ENCODE measurements at places on chromosomes 16 and 17.
A peak's percentile ranks its signal among the peaks of the same experiment; 100 is the strongest.

DNA sequence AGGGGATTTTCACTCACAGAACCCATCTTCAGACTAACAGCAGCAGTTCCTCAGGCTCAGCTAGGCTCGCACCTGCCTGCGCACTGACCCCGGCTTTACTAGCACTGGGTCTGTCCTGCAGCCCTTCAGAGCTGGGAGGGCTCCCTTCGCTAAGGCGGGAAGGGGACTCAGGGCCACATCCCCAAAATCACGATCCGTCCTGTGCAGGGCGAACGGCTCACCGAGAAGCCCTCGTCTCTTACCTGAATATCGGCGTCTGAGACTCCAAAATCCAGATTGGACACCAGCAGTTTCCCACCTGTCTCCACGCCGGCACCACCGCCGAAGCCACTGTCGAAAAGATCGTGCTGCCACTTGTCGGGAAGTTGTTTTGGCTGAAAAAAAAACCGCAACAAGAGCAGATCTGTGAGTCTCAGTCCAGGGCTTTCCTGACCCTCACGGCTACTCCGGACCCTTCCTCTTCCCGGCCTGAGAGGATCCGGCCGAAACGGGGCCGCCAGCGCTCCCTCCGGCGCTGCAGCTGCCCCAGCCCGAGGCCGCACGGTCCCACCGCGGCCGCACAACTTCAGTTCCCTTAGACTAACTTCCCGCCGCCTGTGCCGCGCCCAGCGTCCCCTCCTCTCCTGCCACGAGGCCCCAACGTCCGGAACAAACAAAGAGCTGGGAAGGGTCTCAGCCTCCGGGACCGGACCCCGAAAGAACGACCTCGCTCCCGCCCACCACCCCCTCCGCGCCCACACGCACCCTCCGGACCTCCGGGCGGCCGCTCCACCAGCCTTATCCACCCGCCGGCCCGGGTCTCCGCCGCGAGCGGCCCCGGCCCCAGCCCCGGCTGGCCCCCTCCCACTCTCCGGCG is 711 bp downstream of the ALYREF start:
- DNase-seq, result no peak

- DNase-seq, result no peak
Measured at GRCh38 chr16:55569025-55569424, 2.5 kb downstream of the CAPNS2 start.

DNA sequence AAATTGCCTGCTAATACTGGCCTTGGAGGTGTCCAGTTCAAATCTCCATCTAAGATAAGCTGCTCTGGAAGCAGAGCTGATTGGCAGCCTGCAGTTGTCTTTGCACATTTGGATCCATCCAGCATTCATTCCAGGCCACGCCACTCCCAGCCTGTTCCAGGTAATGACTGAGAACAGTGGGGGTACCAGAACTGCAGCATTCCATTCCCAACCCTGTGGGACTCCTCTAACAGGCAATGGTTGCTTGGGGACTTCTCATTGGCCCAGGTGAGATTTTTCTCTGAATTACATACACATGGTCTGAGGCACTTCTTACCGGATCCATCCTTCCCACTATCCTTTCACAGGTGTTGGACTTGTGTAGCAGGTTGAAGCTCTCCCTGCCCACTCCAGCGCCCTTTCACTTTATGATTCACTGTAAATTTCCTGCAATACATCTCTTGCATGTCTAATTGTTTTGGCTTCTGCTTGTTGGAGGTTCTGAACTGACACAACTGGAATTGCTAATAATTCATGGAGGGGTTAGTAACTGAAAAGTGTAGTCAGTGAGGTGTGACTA is 206.1 kb upstream of the ZFHX3 start:
- DNase-seq, result no peak

GRCh38 chr17:76943202-76943601 is 75.0 kb downstream of the MGAT5B start:
- DNase-seq, result no peak

DNA sequence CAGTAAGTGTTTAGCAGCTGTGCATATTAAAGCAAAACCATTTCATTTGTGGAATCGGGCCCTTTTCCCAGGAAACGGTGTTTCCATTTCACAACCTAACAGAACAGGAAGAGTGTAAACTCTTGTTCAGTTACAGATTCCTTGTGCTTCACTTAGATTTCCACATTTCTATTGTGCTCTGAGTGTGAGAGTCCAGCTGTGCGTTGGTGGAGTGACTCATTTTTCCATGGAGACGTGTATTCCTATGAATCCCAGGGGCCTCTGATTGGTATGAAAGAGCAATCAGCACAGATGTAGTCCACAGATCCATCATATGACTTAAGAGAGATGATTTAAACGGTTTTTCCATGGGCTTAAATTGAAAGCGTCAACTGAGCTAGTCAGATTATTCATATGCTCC is 13.3 kb upstream of the CAVIN1 start:
- no peak for DNase-seq

- no peak for DNase-seq
Measured at GRCh38 chr17:83101805-83102480, 22.5 kb downstream of the METRNL start.

- no peak for DNase-seq
Measured at GRCh38 chr17:63442549-63443035, 3.5 kb downstream of the CYB561 start.

GRCh38 chr16:4511441-4512082 is 27.0 kb downstream of the CDIP1 start:
- DNase-seq, result peak; percentile 25

- peak; percentile 15 for DNase-seq
Measured at GRCh38 chr16:84117494-84117843, 727 bp upstream of the MBTPS1 start.

DNA sequence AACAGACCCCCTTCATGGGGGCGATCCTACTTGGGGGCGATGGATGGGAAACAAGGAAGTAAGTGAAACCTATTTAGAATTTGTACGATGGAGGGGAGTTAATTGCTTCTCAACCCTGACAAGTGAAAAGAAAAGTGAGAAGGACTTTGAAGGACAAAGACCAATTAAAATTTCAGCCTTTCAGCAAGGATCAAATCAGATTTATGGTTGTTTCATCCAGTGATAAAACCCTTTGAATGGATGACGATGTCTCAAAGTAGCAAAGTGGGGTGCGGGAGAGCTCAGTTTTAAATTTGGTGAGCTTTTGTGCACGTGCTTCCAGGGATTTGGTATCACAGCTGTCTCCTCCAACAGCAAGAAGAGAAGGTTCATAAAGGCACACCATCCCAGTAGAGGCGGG is 51.7 kb downstream of the CMIP start:
- no peak for DNase-seq

DNA sequence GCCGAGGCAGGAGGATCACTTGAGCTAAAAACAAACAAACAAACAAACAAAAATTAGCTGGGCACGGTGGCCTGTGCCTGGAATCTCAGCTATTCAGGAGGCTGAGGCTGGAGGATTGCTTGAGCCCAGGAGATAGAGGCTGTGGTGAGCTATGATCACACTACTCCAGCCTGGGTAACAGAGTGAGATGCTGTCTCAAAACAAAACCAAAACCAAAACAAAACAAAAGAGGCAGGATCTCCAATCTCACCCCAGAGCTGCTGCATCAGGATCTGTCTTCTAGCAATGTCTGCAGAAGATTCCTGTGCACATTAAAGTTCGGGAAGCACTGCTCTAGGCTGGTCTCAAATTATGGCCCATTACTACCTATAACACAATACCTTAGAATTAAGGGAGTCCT is 43.1 kb downstream of the MAP2K6 start:
- no peak for DNase-seq

DNA sequence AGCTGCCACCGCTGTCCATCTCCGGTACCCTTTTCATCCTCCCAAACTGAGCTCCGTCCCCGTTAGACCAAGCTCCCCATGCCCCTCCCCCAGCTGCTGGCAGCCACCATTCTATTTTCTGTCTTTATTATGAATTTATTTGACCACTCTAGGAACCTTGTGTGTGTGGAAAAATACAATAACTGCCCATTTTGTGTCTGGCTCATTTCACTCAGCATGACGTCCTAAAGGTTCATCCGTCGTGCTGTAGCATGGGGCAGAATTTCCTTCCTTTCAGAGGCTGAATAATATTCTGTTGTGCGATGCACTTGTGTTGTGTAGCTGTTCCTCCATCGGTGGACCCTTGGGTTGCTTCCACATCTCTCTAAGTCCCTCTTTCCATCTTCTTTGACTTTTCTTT is 263.1 kb downstream of the SEC14L1 start:
- no peak for DNase-seq

DNA sequence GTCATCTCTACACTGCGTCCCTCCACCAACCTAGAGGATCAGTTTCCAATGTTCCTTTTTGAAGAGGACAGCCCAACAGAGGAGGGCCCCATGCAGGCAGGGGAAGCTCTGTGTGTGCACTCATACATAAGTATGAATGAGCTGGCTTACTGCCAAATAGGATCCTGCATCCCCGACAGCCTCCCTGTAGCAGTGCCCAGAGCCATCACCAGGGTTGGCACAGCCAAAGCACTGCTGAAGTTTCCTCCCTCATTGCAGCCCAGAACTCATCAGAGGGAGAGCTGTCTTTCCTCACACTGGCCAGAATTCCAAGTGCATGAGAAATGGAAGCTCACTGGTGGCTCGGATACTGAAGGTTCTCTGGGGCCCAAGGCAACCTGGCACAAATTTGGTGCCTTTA is 114.4 kb downstream of the ASIC2 start:
- no peak for DNase-seq

- DNase-seq, result no peak
Measured at GRCh38 chr16:52758473-52758855, 211.5 kb upstream of the TOX3 start.

DNA sequence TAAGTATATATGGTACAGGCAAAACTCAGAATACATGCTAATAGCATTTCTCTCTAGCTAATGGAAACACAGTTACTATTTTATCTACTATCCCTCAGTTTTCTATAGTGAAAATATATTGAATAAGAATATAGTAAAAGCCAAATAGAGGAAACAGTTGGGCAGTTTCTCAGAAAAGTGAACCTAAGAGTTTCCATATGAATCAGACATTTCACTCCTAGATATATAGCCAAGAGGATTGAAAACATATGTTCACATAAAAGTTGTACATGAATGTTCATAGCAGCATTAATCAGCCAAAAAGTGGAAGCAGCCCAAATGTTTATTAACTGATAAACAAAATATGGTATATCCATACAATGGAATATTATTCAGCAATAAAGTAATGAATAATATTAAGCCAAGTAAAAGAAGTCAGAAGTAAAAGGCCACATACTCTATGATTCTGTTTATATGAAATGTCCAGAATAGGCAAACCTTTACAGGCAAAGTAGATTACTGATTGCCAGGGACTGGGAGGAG is 134.6 kb downstream of the CYB561 start:
- DNase-seq, result no peak

DNA sequence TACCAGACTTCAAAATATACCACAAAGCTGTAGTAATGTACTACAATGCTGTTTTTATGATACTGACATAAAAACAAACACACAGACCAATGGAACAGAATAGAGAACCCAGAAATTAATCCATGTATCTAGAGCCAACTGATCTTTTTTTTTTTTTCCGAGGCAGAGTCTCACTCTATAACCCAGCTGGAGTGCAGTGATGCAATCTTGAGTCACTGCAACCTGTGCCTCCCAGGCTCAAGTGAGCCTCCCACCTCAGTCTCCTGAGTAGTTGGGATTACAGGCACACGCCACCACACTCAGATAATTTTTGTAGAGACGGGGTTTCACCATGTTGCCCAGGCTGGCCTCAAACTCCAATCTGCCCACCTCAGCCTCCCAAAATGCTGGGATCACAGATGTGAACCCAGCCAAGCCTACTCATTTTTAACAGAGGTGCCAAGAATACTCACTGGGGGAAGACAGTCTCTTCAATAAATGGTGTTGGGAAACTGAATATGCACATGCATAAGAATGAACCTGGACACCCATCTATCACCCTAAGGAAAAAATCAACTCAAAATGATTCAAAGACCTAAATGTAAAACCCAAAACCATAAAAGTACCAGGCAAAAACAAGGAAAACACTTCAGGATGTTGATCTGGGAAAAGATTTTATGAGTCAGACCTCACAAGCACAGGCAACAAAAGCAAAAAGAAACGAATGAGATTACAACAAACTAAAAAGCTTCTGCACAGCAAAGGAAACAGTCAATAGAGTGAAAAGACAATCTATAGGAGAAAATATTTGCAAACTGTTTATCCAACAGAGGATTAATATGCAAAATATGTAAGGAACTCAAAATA is 63.1 kb downstream of the STX8 start:
- no peak for DNase-seq

DNA sequence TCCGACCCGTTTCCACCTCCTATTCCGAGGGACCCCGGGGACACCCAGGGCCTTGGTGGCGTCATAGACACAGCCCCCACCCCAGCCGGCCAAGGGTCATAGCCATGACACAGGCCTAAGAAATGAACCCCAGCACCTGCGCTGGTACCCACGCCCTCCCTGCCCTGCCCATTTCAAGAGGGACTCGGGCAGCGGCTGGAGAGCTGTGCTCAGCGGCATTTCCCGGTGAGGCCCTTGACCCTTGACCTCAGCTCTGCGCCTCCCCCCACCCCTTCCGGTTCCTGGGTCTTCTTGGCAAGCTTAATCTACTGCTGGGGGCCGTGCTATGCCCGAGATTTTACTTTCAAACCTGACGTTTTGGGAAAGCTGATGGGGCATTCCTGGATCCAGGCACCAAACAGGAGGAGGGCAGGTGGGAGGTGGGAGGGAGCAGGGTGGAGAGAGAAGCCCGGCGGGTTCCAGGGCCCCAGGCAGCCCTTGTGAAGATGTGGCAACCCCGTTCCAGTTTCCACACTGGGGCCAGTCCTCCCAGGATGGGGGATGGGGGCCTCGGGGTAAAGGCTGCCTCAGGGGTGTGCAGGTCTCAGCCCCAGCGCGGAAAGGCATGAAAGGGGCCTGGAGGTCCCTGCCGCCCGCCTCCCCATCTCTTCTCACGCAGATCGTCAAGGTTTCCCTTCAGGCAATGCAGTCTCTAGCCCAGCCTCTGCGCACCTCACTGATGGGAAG is at the start of gene SLC22A31:
Gene SLC22A31, minus strand, starts transcription at position 414 of the 726 bp plus-strand sequence. Its CDS starts 36 bp downstream, at position 378.
- DNase-seq, result no peak

GRCh38 chr16:55810451-55810961 is 22.4 kb downstream of the CES1 start:
- DNase-seq, result peak; percentile 1

DNA sequence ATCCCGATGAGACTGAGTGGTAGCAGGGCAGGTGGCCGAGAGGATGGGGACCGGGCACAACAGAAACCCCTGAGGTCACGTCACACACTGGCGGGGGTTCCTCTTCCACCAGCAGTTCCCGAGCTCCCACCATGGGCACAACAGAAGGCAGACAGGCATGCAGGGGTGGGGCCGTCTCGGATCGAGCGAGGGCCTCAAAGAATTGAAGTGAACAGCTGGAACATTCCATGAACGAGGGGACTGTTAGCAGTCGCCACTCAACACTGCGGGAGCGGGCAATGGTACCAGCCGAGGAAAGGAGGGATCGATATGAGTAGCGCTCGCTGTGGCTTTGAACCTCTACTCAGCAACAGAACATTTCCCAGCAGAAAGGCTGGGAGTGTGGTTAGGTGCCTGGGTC is 5.3 kb downstream of the CEP131 start:
- no peak for DNase-seq

DNA sequence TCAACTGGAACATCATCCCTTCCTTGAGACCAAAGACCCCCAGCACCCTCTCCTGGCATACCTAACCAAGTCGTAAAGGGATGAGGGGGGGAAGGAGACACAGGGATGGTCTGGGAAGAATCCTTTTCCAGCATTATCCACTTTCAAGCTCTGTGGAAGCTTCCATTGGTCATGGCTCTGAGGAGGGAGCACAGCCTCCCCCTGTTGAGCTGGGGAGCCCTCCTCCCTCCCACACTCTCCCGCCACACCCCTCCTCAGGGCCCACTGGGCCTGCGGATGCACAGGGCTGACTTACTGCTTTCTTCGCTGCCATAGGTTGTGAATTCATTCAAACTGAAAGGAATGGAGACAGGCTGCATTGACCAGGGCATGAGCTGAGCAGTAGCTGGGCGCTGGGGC is 12.4 kb downstream of the CSF3 start:
- DNase-seq, result no peak
